Inflammatory macrophage (primary cell): ENCODE measurements at places on chromosomes 5 and 9.
A peak's percentile ranks its signal among the peaks of the same experiment; 100 is the strongest.

GRCh38 chr9:124574534-124575375, 67.6 kb upstream of the NR5A1 start:
- no peak for DNase-seq

GRCh38 chr9:10168241-10168640, 444.6 kb downstream of the PTPRD start:
- no peak for DNase-seq

DNA sequence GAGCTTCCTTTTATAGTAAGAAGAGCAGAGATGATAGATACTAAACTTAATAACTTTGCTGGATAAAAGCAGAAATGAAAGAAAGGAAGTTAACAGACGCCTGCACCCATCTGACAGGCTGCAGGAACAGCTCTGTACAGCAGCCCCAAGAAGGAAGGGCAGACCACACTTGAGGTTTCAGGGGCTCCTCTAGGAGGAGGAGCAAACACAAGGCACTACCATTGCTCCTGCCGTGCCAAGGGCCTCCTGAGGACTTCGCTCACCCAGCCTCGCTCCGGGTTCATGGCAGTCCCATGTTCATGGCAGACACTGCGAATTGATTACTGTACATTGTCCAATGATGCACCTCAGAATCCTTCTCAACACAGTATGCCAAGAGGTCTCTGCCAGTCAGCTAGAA, 85.1 kb downstream of the AMBP start:
- DNase-seq, result peak; percentile 55

- DNase-seq, result no peak
Measured at GRCh38 chr9:112316258-112316943, 17.0 kb downstream of the PTBP3 start.

DNA sequence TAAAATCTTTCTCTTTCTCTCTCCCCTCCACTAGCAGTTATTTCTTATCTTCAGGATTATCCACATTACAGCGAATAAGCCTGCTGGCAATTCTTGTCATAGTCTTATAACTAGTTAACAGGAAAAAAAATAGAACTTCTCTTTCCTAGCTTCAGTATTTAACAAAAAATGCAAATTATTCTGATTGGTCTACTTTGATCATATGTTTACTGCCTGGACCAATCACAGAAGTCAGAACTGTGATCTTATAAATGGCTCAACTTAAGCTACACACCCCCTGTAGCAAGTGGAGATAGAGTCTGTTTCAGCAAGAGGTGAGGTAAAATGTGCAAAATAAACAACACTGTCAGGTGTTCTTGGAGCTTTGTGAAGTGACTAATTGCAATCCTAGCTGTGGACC, 389.4 kb upstream of the TUSC1 start:
- DNase-seq, result no peak

DNA sequence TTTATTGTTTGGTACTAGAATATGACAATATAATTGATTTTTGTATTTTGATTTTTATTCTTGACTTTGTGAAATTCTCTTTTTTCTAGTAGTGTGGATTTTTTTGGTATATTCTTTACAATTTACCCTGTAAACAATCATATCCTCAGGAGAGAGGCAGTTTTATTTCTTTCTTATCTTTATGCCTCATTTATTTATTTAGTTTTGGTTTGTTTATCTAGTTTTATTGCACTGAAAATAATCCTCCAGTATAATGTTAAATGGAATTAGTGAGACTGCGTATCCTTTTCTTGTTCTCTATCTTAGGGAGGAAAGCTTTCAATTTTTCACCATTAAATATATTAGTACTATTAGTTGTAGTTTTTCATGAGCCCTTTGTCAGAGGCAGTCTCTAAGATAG, 109.4 kb downstream of the MACROH2A1 start:
- DNase-seq, result no peak

GRCh38 chr9:6512085-6512657, 99.2 kb downstream of the UHRF2 start:
- no peak for DNase-seq

- DNase-seq, result no peak
Measured at GRCh38 chr5:90598293-90598692, 39.7 kb downstream of the ADGRV1 start.

DNA sequence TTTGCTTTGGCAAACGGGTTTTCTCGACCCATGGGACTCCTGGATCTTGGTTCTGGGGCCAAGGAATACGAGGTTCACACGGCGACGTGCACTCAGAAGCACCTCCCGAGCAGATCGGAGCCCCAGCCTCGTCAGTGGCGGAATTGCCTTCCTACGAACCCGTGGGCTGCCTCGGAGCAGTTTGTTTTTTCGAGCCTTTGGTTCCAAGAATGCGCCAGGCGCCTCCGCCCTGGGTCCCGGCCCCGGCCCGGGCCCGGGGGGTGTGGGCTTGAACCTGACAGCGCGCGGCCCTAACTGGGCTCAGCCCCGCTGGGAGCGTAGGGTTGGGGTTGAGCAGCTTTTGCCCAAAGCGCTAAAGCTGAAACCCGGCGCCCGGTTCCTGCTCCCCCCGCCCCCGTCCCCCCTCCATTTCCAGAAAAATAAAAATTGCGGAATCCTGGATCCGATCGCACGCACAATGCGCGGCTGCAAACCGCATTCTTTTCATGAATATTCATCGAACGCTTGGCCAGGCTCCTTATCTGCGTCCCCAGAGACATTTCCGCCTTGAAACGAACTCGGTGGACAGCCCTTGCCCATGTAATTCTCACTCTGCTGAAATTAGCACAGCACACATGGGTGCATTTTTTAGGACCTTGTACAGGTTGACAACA, 1.0 kb downstream of the BASP1 start:
- peak; percentile 59 for DNase-seq

DNA sequence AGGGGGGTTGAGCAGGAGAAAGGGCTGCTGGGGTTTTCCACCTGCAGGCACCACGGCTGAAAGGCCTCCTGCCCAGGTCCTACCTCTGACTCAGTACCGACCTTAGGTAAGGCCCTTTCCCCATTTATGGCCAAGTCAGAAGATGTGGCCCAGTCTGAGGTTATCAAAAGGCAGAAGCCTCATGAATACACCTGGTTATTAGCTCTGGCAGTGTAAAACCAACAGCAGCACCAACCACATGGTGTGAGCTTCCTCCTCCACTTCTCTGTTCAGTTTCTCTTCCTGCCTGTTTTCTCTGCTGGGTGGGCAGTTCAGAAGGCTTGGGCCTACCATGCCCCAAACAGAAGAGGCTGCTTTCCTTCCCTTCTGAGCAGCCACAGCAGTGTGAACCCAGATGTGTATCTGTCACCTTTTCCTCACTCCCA, 86.9 kb downstream of the UGCG start:
- peak; percentile 34 for DNase-seq

DNA sequence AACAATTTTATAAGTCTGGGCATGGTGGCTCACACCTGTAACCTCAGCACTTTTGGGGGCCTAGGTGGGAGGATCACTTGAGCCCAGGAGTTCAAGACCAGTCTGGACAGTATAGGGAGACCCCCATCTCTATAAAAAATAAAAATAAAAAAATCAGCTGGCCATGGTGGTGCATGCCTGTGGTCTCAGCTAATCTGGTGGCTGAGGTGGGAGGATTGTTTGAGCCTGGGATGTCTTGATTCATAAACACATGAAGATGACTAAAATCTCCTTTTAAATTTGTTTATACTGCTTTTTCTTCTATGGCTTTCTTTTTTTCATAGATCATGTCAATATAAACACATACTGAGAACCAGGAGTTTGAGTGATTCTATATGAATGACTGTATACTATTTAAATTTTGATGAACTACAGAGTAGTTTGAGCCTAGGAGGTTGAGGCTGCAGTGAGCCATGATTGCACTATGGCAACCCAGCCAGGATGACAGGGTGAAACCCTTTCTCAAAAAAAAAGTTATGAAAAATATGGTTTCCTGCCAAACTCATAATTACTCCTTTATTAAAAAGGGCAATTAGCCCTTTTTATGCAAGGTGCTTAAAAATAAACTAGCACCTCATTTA, 14.2 kb downstream of the RIC1 start:
- DNase-seq, result no peak

DNA sequence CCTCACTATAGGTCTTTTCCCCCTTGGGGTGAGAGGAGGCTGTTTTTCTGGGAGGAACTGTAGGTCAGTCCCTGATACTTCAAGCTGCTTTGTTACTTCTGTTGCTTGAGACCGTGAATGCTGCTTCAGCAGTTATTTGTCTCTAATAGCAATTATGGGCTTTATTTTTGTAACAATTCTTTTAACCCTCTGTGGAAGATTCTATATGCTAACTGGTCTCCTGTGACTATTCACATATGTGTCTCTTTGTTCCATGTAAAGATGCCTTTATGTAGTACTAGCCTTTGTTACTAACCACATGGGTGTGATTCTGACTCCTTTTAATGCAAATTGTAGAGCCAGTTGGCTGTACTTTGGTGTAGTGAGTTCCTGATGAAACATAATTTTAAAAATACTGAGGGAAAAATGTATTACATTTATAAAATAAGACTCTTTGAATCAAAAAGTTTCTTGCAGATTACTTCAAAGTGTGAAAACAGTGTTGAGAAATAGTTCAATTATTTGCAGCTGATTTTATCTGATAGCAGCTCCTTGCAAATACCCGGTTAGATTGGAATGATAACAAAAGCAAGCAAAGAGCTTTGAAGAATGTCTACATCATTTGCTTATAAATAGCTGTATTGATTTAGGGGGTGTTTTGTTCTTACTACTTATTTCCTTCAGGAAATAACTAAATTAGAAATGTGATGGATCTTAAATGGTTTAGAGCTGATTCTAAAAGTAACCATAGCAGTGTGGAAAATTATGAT, 46.6 kb downstream of the ANGPTL2 start:
- no peak for DNase-seq

- DNase-seq, result no peak
Measured at GRCh38 chr9:126927419-126927818, 12.8 kb downstream of the RALGPS1 start.

GRCh38 chr5:62376064-62376463, 27.6 kb downstream of the DIMT1 start:
- no peak for DNase-seq

- DNase-seq, result no peak
Measured at GRCh38 chr9:69028754-69029153, 6.8 kb upstream of the FXN start.

DNA sequence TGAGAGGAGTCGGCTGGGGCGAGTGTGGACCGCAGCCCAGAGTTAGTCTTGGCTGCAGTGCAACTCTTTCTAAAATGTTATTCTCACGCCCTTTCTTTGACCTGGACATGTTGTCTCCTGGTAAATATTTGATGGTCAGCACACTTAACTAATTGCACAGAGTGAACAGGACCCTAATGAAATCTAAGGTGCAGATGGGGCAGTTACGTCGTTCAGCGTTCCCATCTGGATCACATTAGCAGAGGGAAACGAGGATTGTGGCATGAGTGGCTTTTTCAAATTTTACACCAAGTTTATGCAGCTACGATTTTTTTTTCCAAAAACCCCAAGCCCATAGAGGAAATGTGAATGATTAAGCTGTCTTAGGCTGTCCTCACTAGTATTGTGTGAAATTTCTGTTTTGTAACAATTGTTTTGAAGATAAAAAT, 483 bp downstream of the C9orf85 start:
- no peak for DNase-seq

DNA sequence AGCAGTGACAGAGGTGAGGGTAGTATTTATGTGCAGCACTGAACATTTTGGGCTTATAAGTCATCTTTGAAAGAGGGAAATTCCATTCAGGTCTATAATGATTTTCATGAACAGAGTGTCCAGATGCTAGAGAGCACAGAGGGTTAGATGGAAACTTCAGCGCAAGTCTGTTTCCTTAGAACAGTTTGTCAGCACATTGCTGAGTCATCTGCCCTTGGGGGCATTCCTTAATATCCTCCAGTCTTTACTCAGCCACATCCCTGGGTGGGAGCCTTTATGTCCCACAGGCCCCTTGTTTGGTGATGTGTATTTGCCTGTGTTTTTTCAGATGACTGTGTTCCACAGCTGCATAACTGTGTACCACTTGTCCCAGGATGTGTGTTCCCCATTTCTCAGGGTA, 138.5 kb upstream of the S1PR3 start:
- no peak for DNase-seq

DNA sequence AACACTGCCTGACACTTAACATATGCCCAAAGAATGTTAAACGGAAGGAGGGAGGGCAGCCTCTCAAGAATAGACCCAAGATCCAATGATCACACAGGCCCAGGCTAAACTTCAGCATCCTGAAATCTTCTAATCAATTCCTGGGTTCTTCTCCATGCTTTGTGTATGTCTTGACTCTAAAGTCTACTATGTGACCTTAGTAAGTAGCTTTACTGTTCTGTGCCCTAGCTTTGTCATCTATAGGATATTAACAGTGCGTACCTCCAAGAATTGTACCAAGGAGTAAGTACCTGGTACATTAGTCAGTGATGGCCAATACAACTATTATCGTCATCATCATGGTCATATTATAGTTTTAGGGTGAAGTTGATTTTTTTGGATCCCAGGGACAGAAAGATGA, 96.6 kb downstream of the SGCD start:
- DNase-seq, result no peak

GRCh38 chr5:86974955-86975354, 292.7 kb upstream of the RASA1 start:
- peak; percentile 66 for DNase-seq

GRCh38 chr5:92890841-92891244, 690.2 kb downstream of the NR2F1-AS1 start:
- DNase-seq, result no peak

GRCh38 chr5:31948006-31948405, 226.1 kb downstream of the GOLPH3 start:
- no peak for DNase-seq

GRCh38 chr5:110086658-110087388, 397.1 kb downstream of the MAN2A1 start:
- no peak for DNase-seq

- peak; percentile 41 for DNase-seq
Measured at GRCh38 chr5:62779010-62779422, 200.4 kb downstream of the LRRC70 start.

DNA sequence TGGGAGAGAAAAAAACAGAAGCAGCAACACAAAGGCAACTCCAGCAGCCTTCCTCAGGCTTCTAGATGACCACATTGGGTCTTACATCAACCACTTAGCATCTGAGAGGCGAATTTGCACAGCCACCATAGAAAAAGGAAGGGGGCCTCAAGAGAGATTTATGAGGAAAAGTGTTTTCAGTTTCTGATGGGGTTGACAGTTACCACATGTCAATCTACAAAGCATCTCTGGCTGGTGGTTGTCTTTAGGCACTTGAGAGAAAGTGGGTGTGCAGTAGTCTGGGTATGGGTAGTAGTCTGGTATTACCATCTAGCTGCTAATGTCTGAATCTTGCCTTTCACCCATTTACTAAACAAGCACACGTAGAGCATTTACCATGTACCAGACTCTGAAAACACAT, 137.5 kb downstream of the BAAT start:
- DNase-seq, result no peak

GRCh38 chr9:137632230-137633161, 13.7 kb downstream of the EHMT1 start:
- peak; percentile 34 for DNase-seq
